Activated naive CD4-positive, alpha-beta T cell treated with anti-CD3 and anti-CD28 coated beads, Interleukin-2, amount 50 U/mL, for 72 hours (primary cell): ENCODE measurements at places on chromosomes 3 and 15. TPM values are rescaled to one million over a fixed set of nuclear protein-coding genes. Genes with fewer than 3 reads are reported as not detected.

The SEMA6D gene
- total RNA-seq: not detected

DNA sequence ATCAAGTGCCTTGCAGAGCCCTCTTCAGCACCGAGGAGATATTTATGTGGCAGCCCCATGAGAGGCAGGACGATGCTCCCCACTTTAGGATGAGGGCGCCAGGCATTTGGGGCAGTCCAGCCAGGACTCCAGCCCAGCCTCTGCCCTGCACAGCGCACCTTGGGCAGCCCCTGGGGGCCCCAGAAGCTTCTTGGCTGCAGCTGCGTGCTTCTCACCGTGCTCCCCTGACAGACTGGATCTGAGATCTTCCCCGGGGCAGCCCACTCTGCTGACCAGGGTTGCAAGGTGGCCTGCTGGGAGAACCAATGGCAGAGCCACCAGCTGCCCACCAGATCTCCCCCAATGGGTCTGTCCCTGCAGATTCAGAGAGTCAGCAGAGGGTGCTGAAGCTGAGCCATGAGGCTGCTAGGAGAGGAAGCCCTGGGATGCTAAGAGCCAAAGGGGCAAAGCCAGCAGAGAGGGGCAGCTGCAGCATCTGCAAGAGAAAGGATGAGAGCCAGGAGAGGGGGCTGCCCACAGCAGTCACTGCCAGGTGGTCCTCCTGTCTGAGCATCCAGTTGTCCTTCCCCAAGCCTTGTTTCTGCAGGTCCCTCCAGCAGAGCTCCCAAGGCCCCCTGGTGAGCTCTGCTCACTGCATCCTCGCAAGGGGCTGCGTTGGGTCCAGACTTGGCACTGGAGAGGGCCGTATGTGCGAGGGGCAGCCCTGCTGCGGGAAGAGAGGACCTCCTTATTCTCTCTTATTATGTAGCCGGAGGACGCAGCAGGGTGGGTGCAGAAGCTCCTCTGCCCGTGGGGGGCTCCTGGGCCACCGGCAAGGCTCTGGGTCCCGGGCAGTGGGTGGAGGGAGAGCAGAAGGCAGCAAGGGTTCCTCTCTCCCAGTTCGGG, 14.7 kb upstream of the KLF13 start:
- DNase-seq: no peak

The LRRC31 gene
- not detected for total RNA-seq

DNA sequence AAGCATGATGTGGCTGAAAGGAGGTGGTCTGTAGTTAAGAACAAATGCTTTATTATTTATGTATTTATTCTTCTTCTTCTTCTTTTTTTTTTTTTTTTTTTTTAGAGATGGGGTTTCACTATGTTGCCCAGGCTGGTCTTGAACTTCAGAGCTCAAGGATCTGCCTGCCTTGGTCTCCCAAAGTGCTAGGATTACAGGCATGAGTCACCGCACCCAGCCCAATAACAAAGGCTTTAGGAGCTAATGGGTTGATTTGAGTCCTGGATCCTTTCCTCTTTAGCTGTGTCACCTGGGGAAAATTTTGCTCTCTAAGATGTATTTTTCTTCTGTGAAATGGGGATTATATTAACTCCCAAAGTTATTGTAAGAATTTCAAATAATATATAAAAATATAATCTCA, 168.8 kb downstream of the PEX5L start:
- DNase-seq: no peak

DNA sequence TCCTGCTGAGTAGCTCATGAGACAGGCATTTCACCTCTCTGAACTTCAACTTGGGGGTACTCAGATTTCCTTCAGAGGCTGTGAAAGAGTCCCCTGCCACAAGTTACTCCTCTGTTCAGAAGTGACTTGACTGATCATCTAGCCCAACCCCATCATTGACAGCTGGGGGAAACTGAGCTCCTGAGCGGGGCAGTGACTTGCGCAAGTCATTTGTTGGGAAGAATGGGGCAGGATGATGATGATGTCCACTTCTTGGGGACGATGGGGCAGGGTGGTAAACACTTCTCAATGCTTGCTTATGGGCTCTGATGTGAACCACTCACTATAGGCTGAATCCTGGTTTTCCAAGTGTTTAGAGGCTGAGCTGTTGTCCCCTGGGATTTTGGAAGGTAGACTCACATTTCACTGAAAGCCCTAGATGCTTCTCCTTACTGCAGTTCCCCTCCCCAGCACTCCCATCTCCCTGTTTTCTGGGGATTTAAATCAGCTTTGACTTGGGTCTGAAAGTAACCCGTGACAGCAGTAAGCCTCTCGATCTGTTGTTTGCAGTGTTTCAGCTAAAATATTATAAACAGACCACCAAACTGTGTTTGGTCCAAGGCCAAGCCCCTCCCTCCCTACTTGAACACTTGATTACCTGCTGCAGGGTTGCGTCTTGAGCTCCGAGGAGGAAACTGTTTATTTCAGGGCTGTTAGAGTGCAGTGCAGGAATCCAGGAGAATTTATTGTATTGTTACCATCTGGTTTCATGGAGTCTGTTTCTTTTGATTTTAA, 25.1 kb downstream of the SMAD3 start:
- DNase-seq: no peak

GRCh38 chr15:27249760-27250109, 278.8 kb downstream of the GABRG3 start:
- DNase-seq: no peak

- DNase-seq: no peak
Observed at GRCh38 chr3:123341-123740, 73.2 kb upstream of the CHL1 start.

DNA sequence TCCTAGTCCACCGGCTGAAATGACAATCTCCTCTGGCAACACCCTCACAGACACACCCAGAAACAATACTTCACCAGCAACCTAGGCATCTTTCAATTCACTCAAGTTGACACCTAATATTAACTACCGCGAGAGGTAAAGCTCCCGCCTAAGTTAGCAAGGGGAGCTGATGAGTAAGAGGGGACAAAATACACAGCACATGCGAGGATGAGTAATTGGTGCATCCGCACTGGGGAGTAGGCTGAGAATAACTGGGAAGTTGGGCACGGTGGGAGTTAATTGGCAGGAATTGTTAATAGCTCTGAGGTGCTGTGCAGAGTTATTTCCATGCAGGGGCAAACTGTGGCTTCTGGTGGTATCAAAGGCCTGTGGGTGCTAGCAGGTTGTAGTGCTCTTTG, 14.5 kb upstream of the PLD1 start:
- DNase-seq: no peak

DNA sequence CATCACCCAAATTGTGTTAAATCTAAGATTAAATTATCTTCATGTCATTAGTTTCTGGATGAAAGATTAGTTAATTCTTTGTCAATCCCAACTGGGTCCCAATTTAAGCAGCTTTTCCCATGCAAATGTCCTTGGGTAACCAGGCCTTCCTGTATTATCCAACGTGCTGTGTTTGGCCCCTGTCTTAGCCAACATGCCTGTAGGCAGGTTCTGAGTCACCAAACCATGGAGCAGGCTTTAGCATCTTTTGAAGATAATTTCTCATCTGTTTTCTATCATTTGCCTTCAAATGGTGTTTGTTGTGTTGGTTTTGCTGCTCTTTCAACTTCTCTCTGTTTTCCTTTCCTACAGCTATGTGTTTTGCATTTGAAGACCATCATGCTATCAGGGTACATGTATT, 216.2 kb downstream of the ITPR1 start:
- DNase-seq: no peak

The TERC gene
- total RNA-seq: 8.5 TPM

DNA sequence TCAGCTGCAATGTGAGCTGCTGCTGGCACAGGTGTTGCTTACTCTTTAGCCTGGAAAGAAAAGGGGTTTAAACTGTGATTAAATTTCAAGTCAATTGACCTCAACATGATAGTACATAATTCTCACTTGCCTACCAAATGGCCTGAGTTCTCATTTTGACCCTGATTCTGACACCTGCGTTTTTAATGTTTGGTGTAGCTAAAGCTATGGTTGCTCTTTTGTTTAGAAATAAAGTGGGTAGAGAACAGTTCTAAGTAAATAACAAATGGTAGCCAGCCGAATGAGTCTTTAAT, 100.8 kb upstream of the SOX2 start:
- no peak for DNase-seq

The PARP15 gene
- total RNA-seq: 23.5 TPM

The CCDC33 gene
- not detected for total RNA-seq

The GUCA1C gene
- total RNA-seq: not detected

The RBM5 gene
- total RNA-seq: 182 TPM
